ENCODE measurements at places on chromosomes 5 and 9. TPM values are rescaled to one million over a fixed set of nuclear protein-coding genes. Genes with fewer than 3 reads are reported as not detected.

GRCh38 chr9:22401671-22402070 lies 45.0 kb upstream of the DMRTA1 start:
- DNase-seq = no peak

- DNase-seq = no peak
These were observed 69.5 kb downstream of the EHMT1 start for GRCh38 chr9:137688261-137688660.

DNA sequence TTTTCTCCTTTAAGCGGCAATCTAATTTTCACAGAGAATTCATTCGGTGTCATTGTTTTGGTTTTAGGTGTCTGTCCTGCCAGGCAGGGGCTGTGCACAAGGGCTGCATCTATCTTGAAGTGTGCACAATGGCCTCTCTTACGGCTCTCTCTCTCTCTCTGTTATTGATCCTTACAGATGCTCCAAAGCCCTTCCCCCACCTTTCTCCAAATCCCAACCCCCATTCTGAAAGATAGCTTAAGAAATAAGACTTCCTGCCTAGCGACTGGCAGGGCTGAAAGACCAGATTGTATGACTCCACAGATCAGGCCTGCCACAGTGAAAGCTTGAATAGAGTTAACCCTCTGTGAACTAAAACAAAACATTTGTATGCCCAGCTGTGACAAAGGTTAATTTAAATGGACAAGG lies 86.5 kb upstream of the NR5A1 start:
- no peak for DNase-seq

DNA sequence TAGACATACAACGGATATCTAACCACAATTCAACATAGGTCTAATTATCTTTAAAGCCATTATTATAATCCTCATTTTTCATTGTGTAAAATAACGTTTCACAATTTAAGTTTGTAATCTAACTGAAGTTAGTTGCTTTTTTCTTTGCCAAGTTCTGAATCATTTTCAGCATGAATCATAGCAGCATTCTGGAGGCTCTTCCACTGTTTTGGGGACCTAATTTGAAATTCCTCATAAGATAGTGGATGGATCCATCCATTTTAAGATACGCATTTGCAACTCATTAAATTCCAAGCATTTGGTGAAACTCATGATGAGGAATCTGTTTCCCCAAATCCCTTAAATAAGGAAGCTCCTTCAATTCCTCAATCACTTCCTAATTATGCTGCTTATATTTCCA lies 447.1 kb upstream of the CDH10 start:
- no peak for DNase-seq

GRCh38 chr5:95549030-95549429 lies 5.7 kb downstream of the SKIC3 start:
- DNase-seq = no peak

- no peak for DNase-seq
These were observed 9.9 kb upstream of the SLC25A48 start for GRCh38 chr5:135824541-135825041.

The OSTF1 gene
- total RNA-seq = 60.1 TPM

The FNBP1 gene
- total RNA-seq = 454 TPM

The FBN2 gene
- not detected for total RNA-seq

Measured in activated B cell treated with CpG ODN at 0.5 μM for 24 hours (primary cell).